ENCODE measurements at places on chromosomes 7 and 10.
A peak's percentile ranks its signal among the peaks of the same experiment; 100 is the strongest.

DNA sequence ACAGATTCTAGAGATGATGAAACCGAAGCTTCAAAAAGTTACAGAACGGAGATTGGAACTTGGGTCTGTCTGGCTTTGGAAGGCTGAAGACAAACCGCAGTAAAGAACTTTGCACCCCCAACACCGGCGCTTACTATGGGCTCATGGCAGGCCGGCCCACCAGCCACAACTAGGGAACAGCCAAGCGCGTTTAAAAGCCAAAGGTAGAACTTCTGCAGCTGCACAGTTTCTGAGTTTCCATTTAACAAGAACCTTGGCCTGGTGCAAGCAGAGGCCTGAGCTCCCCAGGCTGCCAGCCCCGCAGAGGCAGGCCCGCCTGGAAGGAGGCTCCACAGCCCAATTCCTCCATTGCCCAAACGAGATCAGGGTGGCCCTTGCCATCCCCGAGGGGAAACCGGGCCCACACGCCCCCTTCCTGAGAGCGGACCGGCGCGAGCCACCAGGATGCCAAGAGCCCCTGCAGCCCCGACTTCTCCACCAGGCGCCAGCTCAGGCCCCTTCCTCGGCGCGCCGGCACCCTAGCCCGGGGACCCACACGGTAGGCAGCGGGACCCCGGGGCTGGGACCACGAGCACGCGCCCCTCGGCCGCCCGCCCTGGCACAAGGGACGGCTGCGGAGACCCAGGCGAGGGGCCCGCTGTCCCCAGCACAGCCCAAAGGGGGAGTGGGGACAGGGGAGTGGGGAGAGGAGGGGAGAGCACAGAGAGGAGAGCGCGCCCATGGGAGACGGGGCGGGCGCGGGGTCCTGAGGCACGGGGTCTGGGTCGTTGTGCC is 566 bp downstream of the MAD1L1 start:
- DNase-seq, result peak; percentile 49

GRCh38 chr10:97689559-97690020 is 2.5 kb upstream of the AVPI1 start:
- peak; percentile 82 for DNase-seq

DNA sequence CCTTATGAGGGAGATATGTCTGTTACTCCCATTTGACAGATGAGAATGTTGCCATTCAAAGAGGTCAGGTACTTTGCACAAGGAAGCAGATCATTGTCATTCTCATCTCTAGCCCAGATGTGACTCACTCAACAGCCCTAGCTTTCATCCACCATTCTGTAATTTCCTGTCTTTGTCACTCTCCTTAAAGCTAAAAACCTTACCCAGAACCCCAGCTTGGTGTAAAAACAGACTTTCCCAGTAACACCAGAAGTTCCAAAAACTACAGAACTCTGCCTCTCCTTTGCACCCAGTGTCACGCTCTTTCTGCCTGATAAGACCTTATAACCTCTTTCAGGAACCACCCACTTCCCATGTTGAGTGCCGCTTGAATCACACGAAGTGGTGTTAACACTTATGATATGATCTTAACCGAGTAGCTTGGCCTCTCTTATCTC is 89.1 kb upstream of the SP4 start:
- DNase-seq, result no peak

DNA sequence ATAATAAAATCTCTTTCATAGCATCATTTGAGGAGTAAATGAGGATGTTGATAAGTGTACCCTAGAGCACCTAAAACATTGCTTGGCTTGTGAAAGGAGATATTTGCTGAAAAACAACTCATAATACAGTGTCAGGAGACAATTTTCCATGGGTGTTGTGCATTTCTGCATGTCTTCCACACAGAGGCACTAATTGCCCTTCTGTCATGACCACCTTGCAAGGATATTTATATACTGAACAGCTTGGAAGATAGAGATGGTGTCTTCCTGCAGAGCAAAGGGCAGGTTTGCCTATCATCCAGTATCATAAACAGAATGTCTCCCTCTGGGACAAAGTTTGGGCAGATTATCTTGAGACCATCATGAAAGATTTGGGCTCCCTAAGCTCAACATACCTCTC is 495.2 kb upstream of the LRRN3 start:
- DNase-seq, result no peak

DNA sequence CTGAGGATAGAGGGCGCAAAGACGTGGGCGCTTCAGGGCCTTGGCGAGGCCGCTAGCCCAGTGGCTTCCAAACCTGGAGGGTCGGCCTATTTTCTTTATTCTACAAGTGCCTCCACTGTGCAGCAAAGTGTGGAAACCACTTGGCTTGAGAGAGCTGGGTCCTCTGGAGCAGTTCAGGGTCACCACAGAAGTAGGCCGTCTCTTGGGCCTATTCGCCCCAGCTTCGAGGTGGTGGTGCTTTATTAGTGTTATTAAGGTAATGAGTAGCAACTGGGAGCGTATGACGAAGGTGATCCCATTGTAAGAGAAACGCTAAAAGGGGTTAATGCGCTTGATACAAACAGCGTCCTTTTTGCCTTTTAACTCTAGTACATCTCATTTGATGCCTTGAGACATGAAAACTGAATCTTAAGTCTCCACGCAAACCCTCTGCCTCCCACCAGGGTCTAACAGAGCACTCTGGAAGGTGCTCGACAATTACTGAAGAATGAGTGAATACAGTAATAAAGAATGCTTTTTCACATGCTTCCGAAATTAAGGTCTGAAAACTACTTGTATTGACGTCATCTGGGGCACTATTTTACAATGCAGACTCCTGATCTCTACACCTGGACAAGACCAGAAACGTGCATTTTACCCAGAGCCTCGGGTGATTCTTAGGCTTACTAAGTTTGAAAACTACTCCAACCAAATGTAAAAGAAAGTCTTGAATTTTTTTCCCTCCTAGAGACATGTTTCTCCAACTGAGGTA is 647 bp upstream of the GSAP start:
- no peak for DNase-seq

DNA sequence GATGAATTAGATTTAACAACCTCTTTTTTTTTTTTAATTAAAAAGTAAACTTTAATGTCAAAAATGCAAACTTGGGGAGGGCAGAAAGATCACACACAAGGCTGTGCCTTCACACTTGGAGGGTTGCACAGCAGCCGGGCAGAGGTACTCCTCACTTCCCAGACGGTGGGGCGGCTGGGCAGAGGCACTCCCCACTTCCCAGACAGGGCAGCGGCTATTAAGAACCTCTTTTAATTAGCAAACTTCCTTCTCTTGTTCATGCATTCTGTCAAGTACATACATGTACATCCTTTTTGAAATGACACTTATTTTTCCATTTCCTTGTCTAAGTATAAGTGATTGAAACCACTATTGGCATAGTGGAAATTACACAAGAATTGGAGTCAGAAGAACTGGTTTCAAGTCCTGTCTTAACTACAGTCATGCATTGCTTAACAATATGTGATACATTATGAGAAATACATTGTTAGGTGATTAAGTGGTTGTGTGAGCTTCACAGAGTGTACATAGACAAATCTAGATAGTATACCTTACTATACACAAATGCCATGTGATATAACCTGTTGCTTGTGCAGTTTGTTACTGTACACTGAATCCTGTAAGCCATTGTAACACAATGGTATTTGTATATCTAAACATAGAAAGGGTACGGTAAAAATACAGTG is 26.5 kb downstream of the BTRC start:
- no peak for DNase-seq
